Inflammatory macrophage treated with lipopolysaccharide for 1 hour (primary cell): ENCODE measurements at places on chromosomes 5 and 9.

- peak; percentile 17 for DNase-seq
Measured at GRCh38 chr9:78030296-78030552, 1.4 kb downstream of the GNAQ start.

DNA sequence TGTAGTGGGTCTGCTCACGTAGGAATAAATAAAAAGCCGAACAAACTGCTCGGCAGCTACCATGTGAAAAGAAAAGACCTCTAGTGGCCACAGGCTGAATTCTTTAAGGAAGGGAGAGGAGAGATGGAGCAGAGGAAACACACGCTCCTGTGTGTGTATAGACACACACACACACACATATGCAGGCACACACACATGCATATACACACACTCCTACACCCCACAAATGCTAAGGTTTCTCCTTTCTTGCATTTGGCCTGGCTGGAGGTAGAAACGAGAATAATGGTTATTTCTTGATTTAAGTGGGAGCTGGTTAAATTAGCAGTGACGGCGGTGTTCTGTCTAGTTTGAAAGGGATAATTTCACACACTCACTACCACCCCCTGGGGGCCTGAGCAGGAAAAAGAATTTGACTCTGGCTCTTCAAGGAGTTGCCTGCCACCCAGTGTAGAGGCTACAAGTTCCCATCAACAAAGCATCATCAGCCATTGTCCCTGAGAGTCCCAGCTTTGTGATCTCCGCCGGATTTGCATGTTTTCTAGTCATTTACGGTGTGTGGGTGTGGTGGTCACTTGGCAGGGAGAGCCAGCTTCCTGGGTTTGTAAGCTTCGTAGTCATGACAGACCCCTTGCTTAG is at the start of gene INSYN2B:
Gene INSYN2B (minus strand): TSS at position 78 of the 636 bp plus-strand sequence. CDS start 96,597 bp downstream, outside the sequence.
- DNase-seq, result peak; percentile 66

GRCh38 chr5:36880761-36881160 is 4.2 kb downstream of the NIPBL start:
- DNase-seq, result peak; percentile 41

DNA sequence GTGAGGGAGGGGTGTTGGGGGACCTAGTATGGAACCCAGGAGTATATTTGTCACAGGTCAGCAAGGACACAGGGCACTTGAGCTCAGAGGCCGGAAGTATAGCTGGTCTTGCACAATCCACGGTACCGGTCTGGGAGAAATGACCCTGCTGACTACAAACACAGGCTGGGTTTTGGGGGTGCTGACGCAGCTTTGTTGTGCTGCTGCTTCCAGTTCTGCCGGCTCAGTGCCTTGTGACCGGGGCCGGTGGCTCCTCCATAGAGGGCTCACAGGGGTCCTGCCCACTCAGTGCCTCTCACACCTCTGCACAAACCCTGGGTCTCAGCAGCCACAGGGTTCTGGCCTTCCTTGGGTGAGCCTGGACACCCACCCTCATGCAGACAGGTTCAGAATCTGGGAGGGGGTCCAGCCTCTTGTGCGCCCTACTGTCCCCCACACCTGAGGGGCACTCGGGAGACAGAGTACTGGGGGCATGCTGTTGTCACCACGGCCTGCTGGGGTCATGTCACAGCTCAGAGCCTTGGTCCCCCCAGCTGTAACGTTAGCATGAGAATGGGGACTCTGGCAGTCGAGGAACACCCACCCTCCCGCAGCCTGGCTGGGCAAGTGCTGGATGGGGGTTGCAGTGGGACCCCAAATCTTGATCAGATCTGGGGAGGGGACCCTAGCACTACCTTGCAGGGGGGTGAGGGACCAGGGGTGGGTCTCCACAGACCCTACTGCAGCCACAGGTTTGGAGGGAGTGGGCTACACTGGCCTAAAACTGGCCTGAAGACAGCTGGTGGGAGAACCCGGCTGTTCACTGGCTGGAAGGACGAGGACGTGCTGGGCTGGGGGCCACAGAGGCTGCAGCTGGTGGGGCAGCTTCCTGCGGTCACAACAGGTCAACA is 17.7 kb downstream of the NINJ1 start:
- peak; percentile 91 for DNase-seq

DNA sequence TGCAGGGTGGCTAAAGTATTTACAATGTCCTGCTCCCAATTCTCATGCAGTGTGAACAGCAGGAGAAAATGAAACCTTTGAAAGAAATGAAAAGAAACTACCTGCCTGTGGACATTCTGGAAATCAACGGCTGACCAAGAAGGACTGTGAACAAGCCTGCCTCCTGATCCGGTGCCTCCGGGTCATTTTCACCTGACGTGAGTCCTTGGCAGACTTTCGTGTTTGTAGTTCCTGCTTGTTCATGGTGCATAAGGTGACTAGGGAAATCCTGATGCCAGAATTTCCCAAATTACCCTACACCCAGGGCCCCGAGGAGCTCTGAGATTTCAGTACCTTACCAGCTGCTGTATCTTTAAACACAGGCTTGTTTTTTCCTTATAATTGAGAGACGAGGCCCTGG is 317.5 kb downstream of the TLE1 start:
- no peak for DNase-seq

DNA sequence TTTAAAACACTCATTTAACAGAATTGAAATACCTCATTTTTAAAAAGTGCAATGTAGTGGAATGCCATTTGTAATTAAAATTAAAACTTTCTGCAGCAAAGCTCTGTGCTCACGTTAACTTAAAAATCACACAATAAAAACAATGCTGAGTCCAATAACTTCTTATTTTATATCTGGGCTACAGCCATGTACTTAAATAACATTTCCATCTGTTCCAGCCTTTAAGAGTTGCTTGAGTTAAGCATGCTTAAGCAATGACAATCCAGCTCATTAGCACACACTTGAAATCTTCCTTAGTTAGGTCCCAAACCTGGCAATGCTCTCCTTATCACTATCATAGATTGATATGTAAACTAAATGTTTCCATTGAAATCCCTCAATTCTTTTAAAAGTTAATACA is 132.3 kb upstream of the CDH12 start:
- DNase-seq, result no peak

DNA sequence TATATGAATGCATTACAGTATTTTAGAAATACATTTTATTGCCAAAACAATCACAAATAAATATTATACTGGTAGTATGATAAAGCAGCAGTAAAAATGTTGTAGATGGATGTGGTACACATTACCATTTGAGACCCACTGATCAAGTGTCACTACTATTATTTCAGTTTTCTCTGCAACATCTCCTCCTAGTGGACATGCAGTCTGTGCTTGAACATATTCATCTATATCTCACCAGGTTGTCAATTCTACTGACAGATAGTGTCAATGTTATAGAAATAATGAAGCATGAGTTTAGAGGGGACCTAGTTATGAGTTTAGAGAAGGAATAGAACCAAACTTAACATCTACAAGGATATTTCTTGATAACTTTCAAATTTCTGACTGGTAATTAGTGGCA is 39.2 kb upstream of the ELOVL7 start:
- peak; percentile 39 for DNase-seq

DNA sequence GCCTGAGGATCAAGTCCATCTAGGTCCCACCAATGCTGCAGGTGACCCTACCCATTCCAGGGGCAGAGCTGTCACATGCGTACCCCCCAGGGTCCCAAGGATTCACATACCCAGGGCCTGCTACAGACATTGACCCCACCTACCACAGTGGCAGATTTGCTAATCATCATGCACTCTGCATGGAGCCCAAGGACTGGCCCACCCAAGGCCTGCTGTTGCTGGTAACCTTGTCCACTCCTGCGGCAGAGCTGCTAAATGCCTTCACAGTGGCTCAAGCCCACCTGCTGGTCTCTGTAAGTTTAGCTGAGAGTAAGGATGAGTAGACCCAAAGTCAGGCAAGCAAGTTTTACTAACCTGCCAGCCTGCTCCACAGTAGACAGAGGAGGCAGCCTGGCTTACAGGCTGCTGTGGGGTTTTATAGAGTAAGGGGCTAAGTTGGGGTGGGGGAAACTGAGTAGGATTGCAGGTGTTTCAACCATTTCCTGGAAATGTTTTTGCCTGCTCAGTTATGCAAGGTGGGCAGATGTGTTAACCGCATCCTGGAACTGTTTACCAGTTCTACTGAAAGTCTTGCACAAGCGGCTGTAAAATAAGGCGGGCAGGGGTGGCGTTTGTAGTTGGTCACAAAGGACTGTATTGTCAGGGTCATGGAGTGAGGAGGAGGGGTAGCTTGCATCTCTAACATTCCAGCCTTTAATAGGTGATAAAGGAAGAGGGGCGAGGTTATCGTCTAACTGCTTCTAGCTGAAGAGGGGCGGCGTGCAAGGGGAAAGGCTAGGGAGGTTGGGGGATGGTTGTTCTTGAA is 2163.5 kb upstream of the WWC1 start:
- DNase-seq, result no peak

DNA sequence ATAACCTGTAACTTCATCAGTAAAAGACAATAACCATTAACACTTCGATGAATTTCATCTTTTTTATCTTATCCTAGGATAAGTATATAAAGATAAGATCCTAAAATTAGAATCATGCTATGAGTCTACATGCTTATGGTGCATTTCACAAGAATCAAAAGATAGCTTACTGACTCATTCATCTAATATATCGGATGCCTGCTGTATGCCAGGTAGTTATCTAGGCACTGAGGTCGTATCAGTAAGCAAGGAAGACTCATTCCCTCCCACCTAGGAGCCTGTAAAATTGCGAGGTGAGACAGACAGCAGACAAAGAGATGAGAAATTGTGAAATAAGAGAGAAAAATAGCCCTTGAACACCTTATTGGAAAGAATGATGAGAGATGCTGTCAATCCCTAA is 240.6 kb upstream of the ADAMTSL1 start:
- no peak for DNase-seq

DNA sequence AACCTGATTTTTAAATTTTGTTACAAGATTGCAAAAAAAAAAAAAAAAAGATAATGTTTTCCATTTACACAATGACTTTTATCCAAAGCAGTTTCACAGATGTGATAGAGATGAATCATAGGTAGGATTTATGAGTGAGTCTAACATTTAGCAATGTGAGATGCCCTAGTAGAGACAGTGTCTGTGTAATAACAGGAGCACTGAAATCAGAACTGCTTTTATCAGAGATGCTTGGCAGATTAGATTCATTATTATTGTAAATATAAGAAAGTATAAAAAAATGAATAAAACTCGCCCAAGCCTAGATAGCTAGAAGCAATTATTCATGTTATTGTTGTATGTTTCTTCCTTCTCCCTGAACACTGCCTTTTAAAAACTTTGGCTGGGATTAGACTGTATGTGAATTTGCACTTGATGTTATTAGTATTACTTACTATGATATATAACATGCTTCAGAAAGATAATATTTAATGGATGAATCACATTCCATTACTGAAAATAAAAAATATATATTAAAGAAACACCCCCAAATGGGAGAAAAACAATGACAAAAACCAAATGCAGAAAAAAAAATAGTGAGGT is 567.3 kb upstream of the KLF4 start:
- no peak for DNase-seq
